ENCODE measurements at places on chromosomes 12 and 14.

DNA sequence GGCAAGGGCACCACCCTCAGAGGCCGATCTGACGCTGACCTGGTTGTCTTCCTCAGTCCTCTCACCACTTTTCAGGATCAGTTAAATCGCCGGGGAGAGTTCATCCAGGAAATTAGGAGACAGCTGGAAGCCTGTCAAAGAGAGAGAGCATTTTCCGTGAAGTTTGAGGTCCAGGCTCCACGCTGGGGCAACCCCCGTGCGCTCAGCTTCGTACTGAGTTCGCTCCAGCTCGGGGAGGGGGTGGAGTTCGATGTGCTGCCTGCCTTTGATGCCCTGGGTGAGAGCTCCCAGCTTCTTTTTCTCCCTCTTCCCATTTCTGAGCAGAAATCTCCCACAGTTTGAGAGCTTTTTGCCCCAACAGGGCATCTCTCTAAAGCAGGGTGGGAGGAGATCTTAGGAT lies 1.8 kb downstream of the OAS1 start:
- DNase-seq = no peak

GRCh38 chr14:24172261-24172860 lies 481 bp downstream of the REC8 start:
- DNase-seq = no peak

GRCh38 chr14:96727491-96727890 lies 69.7 kb upstream of the VRK1 start:
- DNase-seq = no peak

DNA sequence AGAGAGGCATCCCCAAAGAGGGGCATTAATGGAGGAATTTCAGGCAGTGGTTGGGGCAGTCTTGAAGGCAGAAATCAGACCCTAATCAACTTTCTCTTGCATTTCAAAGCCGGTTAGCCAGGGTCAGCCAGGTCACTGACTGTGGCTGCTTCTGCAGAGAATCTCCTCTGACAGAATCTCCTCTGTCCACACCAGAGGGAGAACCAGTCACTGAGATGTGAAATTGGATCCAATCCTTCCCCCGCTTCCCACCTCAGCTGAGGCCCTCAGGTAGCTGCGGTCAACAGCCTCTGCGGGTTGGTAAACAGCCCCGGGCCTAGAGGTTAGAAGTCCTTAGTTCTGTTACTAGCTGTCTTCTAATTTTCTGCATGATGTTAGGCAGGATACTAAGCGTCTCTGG lies 39.8 kb upstream of the NUAK1 start:
- no peak for DNase-seq

- DNase-seq = no peak
These were observed 123.4 kb downstream of the DICER1 start for GRCh38 chr14:95033682-95034632.

GRCh38 chr12:6264402-6265037 lies 46.0 kb upstream of the PLEKHG6 start:
- DNase-seq = no peak

- DNase-seq = no peak
These were observed 7.3 kb upstream of the FIGNL2 start for GRCh38 chr12:51855586-51856428.

DNA sequence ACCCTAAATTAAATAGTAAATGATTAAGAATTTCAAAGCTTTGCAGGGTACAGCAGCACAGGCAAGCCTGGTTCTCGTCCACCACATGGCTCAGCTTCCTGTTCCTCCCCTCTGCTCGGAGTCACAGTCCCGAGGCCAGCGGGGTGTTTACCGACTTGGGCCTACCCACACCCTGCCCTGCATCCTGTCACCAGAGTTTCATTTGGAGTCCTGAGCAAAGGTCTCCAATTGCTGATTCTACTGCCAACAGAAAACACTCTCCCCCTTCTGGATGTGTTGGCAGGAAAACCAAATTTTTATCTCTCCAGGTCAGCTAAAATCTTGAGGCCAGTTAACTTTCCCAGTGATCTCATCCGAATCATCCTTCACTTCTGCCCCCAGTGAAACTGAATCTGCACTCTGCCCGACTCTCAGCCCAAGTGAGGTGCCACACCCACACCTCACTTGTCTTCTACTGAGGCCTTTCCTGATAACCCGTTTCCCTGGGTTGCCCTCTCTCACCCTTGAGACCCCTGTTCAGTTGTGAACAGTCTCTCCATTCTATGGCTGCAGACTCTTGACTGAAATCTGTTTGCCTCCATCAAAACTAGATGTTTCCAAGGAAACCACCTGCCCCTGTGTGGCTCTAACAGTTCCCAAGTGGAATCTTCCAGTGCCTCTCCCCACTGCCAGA lies 71.2 kb downstream of the VCPKMT start:
- no peak for DNase-seq

- no peak for DNase-seq
These were observed 123.8 kb downstream of the ZFP36L1 start for GRCh38 chr14:68669111-68669511.

GRCh38 chr12:121334513-121335343 lies 17.5 kb downstream of the ANAPC5 start:
- DNase-seq = peak; percentile 52

- DNase-seq = no peak
These were observed 265.9 kb upstream of the PLEKHG7 start for GRCh38 chr12:92436856-92437255.

GRCh38 chr12:10341892-10342509 lies 34.3 kb downstream of the KLRD1 start:
- no peak for DNase-seq

DNA sequence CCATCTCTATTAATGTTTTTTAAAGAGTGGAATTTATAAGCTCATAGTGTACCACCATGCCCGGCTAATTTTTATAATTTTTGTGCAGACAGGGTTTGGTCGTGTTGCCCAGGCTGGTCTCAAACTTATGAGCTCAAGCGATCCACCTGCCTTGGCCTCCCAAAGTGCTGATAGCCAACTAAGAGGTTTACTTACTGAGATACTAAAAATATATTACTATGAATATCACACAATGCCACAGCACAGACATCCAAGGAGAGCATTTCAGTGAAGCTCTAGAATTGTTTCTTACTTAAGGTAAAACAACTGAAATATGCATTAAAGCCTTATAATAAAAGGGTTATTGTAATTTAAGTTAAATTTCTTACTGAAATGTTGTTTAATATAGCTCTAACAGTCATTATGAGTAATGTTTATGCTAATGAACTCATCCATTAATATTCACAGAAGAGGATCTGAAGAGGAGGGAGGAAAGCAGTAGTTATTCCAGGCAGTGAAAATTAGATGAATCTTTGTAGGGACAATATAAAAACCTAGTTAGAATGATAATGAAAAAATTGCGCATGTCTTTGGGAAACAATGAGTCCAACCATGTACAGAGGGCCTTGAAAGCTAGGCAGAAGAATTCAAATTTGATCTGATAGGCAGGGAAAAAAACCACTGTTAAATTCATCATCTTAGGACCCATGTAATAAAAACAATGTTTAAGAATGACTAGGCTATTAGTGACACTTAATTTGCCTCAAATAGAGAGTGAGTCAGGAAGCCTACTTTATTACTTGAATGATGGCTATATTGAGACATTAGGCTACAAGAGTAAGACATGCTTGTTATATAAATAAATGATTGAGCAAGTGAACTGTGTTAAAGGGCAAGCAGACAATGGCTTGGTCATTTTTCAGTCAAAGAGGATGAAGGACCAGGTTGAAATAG lies 99.2 kb downstream of the SLC41A2 start:
- DNase-seq = no peak

- no peak for DNase-seq
These were observed 22.4 kb upstream of the CLEC2D start for GRCh38 chr12:9646794-9647781.

- no peak for DNase-seq
These were observed at the start of gene PTPN6 for GRCh38 chr12:6950811-6951540. TSS of gene PTPN6 (plus strand) at chr12:6951356. CDS start at chr12:6951513, 157 bp downstream.

DNA sequence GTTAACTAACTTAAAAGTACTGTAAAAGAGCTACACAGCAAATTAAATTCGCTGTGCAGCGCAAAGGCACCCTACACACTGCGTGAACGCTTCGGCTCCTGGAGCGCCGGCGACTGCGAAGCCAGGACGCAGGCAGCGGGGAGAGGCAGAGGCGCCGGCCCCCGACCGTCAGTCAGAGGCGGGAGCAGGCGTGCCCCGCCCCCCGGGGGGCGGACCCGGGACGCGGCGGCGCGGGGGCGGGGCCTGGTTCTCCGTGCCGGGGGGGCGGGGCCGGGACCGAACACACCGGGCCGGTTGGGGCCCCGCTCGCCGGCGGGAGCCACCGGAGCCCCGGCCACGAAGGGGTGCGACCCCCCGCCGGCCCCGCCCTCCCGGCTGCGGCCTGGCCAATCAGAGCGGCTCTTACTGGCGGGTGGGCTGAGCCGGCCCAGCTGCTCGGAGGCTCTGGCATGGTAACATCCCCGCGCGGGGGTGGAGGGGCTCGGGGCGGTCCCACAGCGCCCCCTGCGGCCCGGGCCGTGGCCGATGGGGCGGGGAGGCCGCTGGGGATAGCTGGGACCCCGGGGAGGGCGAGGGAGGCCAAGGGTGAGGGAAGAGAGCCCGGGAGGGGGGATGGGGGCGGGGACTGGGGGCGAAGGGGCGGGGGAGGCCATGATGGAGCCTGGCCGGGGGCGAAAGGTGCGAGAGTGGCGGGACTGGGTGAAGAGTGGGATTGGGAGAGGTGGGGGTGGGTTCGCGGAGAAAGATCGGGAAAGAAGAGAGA lies at the start of gene PRPF40B:
TSS of gene PRPF40B (plus strand) at position 420 of the 763 bp plus-strand sequence. CDS start at position 450, 30 bp downstream.
- DNase-seq = peak; percentile 49
